Fibroblast of the aortic adventitia (primary cell): ENCODE measurements at places on chromosomes 16 and 17.

GRCh38 chr17:3762922-3763776, 37.8 kb downstream of the ITGAE start:
- no peak for DNase-seq

DNA sequence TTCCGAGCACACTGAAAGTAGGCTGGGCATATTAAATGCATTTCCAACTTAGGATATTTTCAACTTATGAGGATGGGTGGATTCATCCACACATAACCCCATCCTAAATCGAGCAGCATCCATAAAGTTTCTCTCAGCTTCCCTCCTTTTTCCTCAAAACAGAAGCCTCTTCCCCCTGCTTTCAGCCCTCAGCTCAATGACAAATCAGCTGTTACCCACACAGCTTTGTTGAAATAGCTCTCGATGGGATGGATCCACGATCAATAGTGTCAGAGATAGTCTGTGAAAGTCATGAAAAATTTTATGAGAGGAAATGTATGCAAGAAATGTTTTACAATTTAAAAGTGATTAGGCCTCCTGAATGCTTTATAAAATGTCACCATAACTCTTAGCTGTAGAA, 2.5 kb downstream of the DHX33 start:
- no peak for DNase-seq

GRCh38 chr17:75516619-75517296, 430 bp downstream of the TSEN54 start:
- peak; percentile 25 for DNase-seq

DNA sequence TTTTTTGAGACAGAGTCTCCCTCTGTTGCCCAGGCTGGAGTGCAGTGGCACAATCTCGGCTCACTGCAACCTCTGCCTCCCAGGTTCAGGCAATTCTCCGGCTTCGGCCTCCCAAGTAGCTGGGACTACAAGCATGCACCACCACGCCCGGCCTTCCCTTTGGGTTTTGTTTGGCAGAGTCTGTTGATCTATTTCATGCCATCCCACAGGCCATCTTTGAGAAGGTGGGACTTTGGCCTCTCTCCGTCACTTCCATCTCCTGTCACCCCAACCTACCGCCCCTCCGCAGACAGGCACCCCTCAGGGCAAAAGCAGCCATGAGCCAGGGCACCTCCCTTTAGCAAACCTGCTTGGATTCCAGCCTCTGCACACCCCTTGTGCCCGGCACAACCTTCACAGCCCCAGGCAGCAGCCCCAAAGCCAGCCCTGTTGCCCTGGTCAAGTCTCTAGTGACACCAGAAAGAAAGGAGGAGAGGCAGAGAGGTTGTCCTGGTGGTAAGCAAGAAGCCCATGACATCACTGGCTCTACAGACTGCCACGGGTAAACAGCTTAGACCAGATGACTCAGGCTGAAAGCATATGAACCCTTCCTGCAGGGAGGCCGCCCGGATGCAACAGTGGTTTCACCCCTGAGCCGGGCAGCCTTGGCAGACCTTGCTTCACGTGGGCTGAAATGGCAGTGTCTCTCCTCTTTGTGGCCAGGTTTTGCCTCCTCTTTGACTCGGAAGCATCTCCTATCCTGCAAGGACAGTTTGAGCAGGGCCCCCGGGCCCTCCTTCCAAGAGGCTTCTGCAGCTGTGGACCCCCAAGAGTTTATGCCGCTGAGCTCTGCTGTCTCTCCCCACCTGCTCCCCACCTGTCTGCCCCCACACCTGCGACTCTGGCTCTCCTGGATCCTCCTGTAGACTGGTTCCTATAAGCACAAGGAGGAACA, 8.1 kb upstream of the TIMP2 start:
- peak; percentile 95 for DNase-seq

- DNase-seq: no peak
Measured at GRCh38 chr17:66755101-66755943, 79.6 kb upstream of the CACNG5 start.

GRCh38 chr17:60067871-60068270, 10.8 kb downstream of the HEATR6 start:
- no peak for DNase-seq

DNA sequence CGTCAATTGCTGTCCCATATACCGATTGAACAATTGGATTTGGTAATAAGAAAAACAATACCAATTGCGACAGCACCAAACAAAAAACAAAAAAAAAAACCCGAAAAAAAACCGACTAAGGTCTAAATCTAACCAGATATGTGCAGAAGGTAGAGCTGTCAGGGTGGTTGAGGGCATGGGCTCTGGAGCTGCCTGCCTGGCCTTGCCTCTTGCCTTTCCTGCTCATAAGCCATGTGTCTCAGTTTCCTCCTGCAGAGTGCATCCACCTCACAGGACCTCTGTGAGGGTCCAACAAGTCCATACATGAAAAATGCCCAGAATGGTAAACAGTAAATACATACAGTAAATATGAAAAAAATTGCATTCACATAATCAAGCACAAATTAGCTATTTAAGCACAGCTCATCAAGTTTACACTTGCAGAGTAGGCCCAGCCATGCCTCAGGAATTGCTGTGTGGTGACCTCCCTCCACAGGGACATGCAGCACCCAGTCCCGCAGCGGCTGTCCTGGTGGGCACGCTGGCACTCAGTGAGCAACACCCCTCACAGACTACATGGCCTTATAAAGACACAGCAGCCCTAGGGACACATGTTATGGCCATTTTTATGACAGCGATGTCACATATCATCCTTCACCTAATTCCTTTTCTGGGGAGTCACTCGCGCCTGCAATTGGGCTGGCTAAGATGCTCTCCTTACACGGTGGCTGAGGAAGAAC, 17.9 kb downstream of the TBC1D28 start:
- no peak for DNase-seq

- DNase-seq: peak; percentile 2
Measured at GRCh38 chr17:73401911-73402310, 90.1 kb upstream of the CDC42EP4 start.

- DNase-seq: peak; percentile 14
Measured at GRCh38 chr16:68300734-68301459, 9.8 kb downstream of the SLC7A6OS start.

DNA sequence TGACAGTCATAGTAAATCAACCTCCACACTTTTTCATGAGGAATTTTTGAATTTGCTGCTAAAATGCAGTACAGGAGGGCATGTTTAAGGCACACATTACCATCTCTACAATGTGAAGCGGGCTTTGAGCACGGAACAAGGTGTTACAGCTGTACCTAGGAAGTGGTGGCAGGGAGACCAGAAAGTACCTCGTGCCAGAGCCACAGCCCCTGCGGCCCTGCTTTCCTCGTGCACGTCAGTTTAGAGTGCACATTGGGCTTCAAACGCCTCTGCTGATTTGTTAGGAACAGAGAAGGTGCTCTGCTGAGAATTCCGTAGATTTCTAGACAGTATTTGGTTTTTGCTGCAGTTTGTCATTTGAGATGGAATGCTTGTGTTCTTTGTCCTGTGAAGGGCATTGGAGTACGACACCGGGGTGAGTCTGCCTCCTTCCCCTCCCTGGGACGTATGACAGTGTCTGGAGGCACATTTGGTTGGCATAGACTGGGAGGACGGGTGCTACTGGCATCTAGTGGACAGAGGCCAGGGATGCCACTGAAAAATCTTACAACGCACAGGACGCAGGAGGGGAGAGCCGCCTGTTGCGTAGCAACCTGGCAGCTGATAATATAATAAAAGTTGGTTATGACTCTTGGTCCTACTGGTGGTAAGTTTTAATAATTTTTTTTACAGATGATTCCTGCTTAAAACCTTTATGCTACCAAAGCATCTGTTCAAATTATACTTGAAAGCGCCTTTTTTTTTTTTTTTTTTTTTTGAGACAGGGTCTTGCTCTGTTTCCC, 9.1 kb downstream of the FOXK2 start:
- no peak for DNase-seq

- no peak for DNase-seq
Measured at GRCh38 chr16:26762594-26762993, 304.1 kb upstream of the C16orf82 start.

GRCh38 chr17:80474961-80475909, 1.2 kb downstream of the NPTX1 start:
- no peak for DNase-seq

- peak; percentile 6 for DNase-seq
Measured at GRCh38 chr17:53749178-53749577, 73.5 kb upstream of the KIF2B start.

- DNase-seq: no peak
Measured at GRCh38 chr16:74991593-74992403, 6.9 kb upstream of the WDR59 start.

DNA sequence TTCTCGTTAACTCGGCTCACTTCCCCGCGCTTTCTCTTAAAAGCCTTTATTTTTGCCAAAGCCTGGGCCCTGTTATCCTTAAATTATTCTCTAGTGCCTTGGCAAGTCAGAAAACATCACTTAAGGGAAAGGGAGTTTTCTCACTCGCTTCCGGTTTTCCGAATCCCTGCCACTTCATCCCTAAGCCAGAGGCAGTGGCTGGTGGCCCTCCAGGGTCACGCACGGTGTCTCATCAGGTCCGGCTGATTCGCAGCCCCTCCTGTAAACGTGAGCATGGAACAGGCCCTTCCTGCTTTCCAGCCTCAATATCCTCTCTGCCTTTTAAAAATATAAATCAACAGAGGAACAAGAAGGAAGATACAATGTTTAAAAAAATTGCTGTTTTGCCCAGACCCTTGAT, 142.5 kb upstream of the CHMP6 start:
- DNase-seq: no peak

DNA sequence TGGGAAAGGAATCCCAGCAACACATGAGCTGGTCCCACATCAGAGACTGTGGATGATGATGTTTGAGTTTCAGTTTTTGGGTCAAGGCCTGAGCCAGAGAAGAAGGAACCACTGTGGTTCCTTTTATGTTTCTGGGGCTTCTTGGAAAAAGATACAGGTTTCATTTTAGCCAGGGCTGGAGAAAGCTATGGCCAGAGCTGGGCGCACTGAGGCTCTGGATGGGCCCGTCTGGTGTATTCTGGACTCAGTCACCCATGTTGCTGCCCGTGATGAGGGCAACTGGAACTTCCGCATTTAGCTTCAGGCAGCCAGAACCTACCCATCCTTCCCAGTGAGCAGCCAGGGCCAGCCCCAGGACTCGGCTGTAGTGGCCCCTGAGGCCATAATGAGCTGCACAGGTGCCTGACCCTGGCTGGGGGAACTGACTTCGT, 15.0 kb upstream of the PITPNA start:
- DNase-seq: no peak

- DNase-seq: peak; percentile 66
Measured at GRCh38 chr17:65177901-65178300, 40.7 kb downstream of the RGS9 start.

GRCh38 chr16:85824161-85825135, 25.0 kb downstream of the COX4I1 start:
- DNase-seq: no peak

DNA sequence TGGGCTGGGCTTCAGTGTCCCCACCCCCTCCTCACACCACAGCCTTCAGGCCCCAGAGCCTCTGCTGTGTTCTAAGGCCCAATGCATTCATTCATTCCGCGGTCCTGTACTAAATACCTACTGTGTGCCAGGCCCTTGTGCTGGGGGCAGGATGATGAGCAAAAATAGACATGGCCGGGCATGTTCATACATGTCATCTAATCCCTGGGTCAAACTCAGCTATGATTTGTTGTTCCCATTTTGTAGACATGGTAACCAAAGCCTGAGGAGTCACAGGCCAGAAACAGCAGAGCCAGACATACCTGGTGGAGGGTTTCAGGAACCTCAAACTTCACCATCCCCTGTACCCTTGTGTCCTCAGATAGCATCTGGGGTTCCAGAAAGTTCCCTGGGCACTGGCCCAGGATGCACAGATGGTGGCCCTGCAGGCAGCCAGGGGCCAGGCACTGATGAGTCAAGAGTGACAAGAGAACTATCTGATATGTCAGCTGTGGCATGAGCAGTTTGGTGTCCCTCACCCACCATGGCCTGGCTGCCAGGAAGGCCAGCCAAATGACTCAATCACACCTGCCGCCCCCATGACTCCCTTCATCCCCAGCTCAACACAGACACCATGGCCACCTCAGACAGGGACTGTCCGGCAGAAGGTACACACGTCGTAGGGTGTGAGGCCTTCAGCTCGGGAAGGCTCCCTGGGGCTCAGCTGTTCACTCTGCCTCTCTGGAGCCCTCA, 2.7 kb upstream of the RRAD start:
- no peak for DNase-seq

DNA sequence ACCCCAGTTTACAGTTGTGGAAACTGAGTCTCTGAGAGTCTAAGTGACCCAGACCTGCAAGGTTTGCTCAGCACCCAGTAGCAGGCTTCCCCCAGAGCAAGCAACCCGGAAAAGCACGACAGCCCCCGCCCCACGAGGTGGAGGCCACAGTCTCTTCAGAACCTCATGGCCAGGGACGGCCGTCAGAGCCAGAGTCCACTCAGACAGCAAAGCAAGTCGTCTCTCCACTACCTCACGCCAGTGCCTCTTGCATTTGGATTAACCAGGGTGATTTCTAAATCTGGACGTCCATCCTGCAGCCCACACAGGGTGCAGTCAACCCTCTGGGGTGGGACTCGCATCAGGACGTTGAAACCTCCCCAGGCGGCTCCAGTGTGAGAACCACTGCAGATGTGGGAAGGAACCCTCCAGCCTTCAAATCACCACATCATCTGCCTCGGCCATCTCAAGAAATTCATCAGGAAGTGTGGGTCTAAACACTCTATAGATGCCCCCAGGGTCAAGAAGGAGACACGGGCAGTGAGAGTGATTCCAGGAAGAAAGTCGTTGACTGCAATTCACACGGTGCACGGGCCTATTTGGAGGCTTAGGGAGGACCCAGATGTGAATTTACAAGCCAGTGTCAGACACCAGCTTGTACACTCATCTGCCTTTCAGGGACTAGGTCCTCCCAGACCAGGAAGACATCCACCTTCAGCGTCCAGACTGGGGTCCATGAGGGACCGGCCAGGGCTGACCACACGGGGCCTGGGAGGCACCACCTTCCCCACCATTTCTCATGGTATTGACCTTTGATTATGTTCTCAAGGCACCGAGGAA, 20.2 kb upstream of the RBFOX3 start:
- DNase-seq: no peak

DNA sequence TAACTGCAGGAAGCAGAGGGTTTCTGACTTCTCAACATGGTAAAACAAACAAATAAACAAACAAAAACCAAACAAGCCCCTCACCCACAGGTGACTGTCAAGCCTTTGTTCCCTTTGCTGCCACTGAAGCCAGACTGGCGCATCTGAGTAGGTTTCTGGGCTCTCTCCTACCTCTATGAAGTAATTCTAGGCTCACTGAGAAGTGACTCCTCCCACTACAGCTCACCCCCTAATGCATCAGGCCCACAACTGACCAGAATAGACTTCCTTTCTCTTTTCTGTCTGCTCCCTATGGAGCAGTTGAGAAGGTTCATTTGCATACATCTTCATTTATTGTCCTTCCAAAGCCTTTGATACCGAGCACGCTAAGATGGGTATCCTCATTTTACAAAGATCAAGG, 77.0 kb upstream of the CCL2 start:
- no peak for DNase-seq

- DNase-seq: no peak
Measured at GRCh38 chr16:85429776-85430522, 183.2 kb upstream of the GSE1 start.
